SIG-M5 (cell line): ENCODE measurements at places on chromosomes 2 and 18.

- DNase-seq = no peak
Measured at GRCh38 chr2:139369423-139370409, 589.5 kb upstream of the NXPH2 start.

GRCh38 chr2:166895243-166895642, 7.0 kb downstream of the XIRP2 start:
- DNase-seq = no peak

GRCh38 chr2:38263293-38263692, 113.8 kb downstream of the ATL2 start:
- DNase-seq = no peak

DNA sequence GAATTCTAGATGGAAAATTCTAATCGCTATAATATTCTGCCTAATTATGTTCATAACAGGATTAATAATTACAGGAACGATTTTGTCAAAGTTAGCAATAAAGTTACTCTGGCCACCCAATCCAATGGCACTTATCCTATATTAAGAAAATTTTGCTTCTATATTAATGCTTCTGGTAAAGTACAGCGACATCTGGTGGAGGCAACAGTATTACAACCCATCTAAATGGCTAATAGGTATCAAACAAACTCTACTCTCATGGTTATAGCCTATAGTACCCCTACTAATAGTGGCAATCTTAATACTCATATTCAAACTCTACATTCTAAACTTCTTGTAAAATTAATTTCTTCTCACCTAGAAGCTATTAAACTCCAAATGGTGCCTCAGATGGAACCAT, 1084.7 kb upstream of the LRRTM1 start:
- no peak for DNase-seq
